AG09309 (cell line): ENCODE measurements at places on chromosomes 1 and 21.

GRCh38 chr1:160123726-160124125 lies 8.2 kb downstream of the ATP1A2 start:
- no peak for DNase-seq

- DNase-seq, result no peak
Measured at GRCh38 chr1:229784834-229785233, 158.8 kb downstream of the URB2 start.

DNA sequence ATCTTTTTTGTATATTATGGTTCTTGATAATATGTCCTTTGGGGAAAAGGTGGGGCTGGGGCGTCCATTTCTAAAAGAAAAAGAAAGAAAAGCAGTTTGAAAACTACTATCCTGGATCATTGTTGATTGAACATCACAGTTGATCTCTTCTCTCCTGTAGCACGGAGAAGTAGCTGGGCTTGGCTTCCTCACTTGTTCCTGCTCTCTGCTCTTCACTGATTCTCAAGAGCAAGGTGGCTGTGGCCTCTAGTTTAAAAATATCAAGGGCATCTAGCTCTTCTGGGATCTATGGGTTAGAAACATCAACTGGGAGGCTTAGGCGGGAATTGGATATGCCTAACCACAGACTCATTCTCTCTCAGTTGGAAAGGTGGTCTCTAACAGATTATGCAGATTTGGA lies 38.1 kb upstream of the EPHA8 start:
- DNase-seq, result no peak

DNA sequence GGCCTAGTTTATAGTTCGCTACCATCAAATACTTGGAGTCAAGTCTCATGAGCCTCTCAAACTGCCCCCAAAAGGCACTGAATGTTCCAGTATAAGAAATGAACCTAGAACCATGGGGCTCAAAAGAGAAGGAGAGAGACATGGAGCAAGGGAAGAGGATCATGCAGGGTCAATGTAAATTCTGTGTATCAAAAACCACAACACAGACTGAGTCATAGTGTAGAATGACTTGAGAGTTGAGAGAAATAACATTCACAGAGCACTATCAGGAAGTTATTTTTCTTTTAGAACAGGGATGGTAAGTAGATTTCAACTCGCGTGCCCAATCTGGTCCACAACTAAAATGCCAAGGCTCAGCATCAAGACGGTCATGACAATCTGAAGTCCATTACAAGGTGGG lies 59.8 kb downstream of the GNG12 start:
- DNase-seq, result no peak

DNA sequence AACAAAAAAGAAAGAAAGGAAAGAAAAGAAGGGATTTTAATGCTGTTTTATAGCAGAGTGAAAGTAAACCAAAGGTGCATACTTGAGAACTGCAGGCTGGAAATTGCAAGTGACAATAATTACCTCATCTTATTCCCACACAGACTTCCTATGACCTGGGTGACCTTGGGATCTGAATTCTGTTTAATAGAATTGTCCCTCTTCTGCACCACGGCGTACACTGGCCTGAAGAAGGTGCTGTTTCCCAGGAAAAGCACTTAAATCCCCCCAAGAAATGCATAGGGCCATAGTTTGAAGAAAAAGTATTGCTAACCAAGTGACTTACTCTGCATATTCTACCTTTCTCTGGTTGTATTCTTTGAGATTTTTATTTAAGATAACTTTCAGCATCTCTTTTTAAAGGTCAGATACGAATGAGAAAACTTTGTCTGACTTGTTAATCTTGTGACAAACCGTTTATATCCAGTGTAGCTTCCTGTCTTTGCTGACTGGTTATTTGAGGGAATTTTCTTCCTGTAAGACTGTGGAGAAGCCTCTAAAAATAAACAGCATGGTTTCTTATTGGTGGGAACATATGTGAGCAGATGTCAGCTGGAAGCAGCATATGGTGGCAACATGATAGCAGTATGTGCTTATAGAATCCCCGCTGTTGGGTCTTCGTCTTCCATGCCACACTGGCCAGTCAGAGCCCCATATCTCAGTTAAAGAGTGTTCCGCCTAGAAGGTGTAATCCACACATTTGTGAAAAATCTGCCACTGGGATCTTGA lies 16.3 kb downstream of the TGFB2 start:
- no peak for DNase-seq
